ENCODE measurements at places on chromosomes 3 and 15.

DNA sequence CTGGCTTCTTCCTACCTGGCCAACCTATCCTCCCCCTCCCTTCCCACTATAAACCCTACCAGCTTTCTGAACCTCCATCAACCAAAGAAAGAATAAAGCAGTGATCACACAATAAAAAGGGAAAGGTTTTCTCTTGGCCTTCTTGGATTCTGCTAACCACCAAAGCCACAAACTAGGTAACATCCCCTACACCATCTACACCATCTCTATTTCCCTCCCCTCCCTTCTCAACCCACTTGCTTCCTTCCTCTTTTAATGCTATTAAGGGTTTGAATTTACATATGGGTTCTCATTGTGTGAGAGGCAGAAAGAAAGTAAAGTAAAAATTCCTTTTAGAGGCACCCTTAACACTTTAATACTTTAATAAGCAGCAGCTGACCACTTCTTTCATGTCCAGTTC lies 25.8 kb upstream of the RSL24D1 start:
- DNase-seq = no peak

GRCh38 chr15:89848970-89849292 lies 34.3 kb upstream of the ANPEP start:
- no peak for DNase-seq

GRCh38 chr3:119973018-119973646 lies 121.1 kb downstream of the GSK3B start:
- no peak for DNase-seq

DNA sequence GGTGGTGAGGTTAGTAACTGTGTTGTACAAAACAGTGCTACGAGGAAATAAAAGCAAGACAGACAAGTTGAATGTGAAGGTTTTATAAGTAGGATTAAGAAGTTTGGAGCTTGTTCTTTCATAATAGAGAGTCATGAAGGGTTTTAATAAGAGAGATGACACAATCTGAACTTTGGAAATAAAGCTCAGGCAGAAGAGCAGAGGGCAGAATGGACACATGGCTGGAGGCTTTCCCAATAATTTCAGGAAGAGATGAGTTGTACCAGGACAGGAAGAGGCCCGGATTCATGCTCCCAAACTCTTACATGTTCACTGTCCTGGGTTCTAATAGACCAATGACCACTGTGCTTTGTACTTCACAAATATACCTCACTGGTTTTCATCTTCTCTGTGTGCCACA lies 194.8 kb downstream of the SLC9A9 start:
- DNase-seq = no peak

DNA sequence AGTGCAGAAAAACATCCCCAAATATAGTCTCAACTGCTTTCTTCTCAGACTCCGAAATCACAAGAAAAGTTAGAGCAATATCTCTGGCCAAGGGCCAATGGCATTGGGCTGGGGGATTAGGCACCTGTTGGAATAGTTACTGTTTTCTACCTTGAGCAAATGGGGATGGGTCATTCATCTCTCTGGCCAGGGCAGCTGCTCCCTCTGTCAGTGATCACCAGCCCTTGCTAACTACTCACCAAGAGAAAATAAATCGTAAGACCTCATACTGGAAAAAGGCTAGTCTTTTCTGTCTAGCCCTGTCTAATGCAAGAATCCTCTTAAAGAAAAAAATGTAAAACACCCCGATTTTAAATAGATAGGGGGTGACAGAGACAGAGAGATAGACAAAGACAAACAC lies 10.9 kb downstream of the CERS3 start:
- no peak for DNase-seq

All from fibroblast of lung (primary cell).